ENCODE measurements at places on chromosomes 6 and 20. TPM values are rescaled to one million over a fixed set of nuclear protein-coding genes. Genes with fewer than 3 reads are reported as not detected.

Gene SLC44A4
- total RNA-seq: 0.05 TPM

Gene NDRG3
- 25.6 TPM for total RNA-seq

Gene MCHR2
- not detected for total RNA-seq

Gene ZBP1
- total RNA-seq: not detected

Gene NOTCH4
- total RNA-seq: 66.1 TPM

Gene HLA-DQA1
- total RNA-seq: not detected

Gene FOXP4
- total RNA-seq: 10.7 TPM

Data from glomerular endothelial cell (primary cell).